NCI-H1436 (cell line): ENCODE measurements at places on chromosomes 5 and 9.

DNA sequence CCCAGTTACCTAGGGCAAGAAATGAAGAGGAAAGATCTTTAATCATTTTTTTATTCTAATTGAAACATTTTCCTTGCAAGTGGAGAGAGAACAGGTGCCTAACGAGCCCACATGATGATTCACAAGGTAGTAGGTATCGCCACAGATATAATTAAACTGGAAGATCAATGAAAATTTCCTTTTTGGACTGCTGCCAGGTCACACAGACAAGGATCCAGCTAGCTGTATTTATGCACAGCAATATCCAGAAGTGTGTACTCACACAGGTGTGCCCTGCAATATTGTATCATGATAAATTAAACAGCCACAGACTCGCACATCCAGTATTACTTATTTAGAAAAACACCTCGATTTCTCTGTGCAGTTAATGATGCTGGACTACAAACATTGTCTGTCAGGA is 294.0 kb upstream of the SMARCA2 start:
- peak; percentile 33 for DNase-seq

DNA sequence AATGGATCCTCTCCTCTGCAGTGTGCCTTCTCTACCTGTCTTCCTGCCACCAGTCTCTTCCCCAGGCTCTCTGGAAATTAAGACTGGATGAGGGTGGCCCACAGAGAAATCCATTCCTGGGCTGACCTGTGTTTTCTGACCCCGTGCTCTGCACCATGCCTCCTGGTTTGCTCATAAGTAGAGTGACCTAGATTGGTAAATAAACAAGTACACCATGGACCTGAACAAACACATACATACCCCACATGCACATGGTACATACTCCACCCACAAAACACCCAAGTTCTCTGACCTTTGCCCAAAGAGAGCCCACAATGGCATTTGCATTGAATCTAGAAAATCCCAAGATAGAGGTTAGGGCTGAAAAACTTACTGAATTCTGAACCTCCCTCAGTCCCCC is 77.5 kb upstream of the PLPP6 start:
- DNase-seq = no peak

DNA sequence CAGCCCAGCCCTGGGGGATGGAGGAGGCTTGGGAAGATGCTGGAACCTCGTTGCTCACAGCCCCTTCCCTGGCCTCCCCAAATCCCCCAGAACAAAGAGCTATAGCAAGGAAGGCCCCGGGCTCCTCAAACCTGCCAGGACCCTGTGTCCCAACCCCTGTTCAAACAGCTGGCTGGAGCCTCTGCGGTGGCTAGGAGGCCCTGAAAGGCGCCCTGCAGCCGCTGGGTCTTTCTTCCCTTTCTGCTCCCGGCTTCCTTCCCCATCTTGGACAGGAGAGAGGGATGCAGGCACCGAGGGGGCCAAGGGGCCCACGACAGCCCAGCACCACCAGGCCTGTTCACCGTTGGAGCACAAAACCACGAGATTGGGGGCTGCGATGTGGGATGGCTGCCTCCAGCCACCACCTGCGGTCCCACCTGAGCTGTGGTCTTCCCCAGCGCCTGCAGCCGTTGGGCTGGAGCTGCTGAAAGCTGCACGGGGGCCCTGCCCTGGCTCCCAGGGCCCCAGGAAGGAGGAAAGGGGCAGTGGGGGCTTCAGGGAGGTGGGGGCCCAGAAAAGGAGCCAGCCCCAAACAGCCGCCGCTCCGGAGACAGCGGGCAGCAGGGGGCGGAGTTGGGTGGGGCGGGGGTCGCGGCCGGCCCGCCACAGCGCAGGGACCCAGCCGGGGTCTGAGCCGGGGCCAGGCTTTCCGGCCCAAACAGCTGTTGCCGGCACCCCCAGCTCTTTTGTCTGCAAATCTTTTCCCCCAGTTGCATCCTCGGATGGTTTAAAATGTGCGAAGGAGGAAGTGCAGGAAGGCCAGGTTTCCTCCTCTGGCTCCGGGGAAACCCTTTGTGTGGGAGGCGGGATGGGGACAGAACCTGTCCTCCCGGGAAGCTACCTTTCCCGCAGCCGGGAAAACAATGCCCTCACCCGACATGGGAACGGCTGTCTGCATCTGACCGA is 16.1 kb downstream of the NOTCH1 start:
- no peak for DNase-seq

- no peak for DNase-seq
These were observed 285.6 kb downstream of the FANCC start for GRCh38 chr9:95031711-95032461.

GRCh38 chr9:89079391-89079790 is 88.1 kb downstream of the S1PR3 start:
- DNase-seq = no peak

- peak; percentile 71 for DNase-seq
These were observed 29.4 kb downstream of the SYK start for GRCh38 chr9:90830977-90831376.

DNA sequence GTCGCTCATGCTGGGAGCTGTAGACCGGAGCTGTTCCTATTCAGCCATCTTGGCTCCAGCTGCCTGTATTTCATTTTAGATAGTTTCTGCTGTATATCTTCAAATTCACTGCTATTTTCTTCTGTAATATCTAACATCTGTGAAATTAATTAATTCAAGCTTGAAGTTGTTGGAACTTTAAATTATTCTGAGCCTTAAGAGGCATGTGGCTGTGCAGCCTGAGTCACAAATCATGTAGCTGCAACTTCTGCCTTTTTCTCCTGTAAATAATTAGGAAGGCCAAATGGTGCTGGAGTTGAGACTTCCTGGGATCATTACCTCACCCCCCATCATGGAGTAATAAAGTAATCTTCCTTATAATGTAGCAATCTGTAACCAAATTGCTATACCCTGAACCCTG is 183.3 kb upstream of the PCSK5 start:
- no peak for DNase-seq

DNA sequence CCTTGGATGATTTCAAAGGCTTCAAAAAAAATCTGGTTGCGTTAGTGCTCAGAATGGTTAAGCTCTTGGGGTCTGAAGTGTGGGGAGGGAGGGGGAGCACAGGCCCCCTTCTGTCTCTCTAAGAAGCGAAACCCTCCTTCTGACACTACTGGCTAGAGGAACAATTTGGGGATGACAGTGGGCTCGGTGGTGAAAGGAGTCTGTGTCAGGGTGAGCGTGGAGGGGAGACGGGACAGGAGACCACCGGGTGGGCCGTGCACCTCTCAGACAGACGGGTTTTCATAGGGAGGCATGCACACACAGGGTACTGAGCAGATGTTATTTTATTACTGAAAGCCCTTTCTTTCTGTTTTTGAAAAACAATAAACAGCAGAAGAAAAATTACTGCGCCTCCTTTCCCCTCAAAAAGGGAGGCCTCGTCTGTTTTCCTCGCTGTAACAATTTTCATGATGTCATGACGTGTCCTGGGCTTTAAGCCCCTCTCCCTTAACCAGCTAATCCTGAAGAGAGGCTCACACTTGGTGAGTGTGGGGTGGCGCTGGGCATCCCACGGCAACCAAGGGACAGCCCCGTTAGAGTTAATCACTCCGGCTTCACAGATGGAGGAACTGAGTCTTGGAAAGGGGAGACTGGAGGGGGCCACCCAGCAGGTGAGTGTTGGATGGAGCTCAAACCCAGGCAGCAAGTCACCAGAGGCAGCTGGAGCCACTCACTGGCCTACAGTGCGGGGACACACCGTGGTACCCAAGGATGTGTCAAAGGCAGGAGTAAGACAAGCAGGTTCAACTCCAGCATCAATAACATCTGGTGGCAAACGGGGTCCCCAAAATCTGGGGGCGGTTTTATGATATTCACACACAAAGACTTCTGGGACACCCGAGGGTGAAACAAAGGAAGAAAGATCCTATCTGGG is 53.4 kb downstream of the PTCH1 start:
- DNase-seq = no peak

- DNase-seq = no peak
These were observed 82.9 kb downstream of the C5orf15 start for GRCh38 chr5:133885566-133885965.

GRCh38 chr5:84688566-84688965 is 303.9 kb upstream of the EDIL3 start:
- no peak for DNase-seq

DNA sequence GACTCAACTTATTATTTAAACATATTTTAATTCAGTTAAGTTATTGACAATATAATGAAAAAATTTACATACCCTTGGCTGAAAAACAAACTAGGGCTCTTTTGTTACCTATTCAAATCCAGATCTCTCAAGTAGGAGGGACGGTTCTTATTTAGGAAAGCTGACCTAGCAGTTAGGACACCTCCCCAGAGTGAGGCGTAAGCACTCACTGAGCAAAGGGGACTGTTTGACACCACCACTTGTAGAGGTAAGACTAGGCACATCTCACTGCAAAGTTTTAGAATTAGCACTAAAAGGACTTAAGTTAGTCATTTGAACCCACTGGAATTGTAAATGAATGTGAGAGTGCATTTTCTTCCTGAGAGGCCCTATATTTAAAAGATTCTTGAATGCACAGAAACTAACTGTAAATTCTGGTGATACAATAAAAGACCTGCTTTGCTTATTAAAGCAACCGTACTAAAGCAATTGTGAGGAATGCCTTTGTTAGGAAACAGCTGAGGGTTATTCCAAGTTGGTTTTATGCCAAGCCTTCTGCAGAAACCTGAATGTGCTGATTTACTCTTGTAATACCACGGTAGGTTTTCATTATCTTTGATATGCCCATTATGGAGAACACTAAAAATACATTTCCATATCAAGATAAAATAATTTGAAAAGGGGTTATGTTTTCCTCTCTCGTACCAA is 16.2 kb downstream of the HACD4 start:
- no peak for DNase-seq

DNA sequence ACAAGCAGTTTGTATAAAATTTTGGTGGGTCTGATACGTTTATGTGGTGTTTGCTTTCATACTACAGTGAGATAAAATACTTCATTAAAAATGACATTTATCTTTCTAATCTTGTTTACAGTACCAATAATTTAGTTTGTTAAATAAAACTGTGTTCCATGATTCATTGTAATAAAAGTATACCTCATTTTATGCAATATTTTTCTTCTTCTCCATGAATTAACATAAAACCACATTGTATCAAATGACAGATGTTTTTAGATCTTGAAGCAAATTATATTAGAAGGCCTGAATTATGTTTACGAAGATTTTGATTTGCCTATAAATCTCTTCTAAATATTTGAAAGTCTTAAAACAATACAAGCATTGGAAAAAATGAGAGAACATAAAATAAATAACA is 1443.0 kb upstream of the CDH6 start:
- DNase-seq = no peak

GRCh38 chr5:41240390-41240789 is 27.1 kb upstream of the C6 start:
- DNase-seq = no peak

- DNase-seq = no peak
These were observed 33.5 kb downstream of the SRD5A1 start for GRCh38 chr5:6666762-6667161.

DNA sequence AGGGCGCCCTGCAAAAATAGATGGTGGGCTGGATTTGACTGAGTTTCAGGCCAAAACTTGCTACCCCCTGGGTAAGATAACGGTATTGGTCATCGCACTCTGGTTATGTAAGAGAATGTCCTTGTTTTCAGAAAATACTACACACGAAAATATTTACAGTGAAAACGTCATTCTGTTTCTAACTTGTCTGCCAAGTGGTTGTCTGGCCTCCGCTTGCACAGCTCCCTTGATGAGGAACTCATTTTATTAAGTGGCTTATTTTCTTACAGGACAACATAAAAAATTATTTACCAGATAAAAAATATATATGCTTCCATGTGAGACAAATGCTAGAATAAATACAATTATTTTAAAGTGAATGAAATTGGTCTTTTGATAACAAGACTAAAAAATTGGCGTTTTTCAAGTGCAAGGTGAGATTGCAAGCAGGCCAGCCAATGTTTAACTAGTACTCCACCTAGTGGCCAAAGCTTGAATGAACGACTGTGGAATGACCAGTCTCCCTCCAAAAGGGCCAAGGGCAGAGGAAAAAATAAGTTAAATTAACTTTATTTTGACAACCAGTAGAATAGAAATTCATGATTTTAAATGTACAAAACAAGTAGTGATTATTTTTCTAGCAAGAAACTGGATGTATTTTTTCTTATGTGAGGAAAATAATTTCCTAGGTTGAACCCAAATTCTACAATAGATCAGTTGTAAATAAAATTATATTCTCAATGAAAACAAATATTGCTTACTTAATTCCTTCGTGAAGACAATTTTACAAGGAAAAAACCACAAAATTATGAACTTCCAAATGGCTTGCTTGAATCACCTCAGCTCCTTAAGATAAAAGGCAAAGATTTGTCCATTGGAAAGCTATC is 93.2 kb downstream of the ZFAND5 start:
- peak; percentile 29 for DNase-seq

DNA sequence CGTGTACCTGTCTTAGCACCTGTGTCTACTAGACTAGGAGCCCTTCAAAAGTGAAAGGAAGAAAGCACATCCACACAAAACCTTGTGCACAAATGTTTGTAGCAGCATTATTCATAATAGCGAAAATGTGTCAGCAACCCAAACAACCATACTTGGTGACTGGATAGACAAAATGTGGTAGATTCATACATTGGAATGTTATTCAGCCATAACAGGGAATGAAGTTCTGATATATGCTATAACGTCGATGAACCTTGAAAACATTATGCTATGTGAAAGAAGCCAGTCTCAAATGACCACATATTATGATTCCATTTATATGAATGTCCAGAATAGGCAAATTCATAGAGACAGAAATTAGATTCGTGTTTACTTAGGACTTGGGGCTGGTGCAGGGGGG is 57.8 kb upstream of the LARP1 start:
- no peak for DNase-seq

GRCh38 chr9:131748411-131748955 is 8.6 kb upstream of the RAPGEF1 start:
- no peak for DNase-seq

- DNase-seq = peak; percentile 69
These were observed 218.3 kb upstream of the GLRA1 start for GRCh38 chr5:152142840-152143469.

DNA sequence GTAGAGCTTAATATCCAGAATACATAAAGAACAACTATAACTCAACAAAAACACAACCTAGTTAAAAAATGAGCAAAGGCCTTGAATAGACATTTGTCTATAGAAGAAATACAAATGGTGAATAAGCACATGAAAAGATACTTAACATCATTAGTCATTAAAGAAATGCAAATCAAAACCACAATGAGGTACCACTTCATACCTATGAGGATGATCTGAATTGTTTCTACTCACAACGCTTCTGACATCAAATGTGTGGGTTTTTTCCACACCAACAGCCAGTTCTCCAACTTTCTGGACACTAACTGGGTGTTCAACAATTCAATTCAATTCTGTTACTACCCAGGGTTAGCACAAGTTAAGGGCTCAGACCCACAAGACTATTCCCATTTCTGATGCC is 22.0 kb downstream of the SREK1IP1 start:
- no peak for DNase-seq

DNA sequence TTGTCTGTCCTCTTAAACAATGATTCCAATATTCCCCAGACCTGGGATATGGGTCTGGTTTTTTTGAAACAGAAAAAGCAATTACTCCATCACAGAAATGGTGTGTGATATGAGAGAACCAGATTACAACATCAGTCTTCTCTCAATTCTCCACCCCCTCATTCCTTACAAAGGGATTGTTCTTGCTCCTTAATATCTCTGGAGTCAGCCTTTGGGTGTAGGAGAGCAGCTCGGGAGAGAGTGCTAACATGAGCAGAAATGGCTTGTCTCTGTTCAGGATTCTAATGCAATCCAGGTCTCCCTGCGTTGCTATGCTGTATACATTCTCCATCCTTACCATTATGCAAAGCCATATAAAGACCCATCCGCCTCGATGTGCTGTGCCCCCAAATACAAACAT is 32.7 kb downstream of the ZFAND5 start:
- DNase-seq = no peak
